Urinary bladder (tissue), 4 donors: ENCODE measurements at places on chromosomes 12 and 14. TPM values are rescaled to one million over a fixed set of nuclear protein-coding genes. Genes with fewer than 3 reads are reported as not detected.

The RNF212B gene
- not detected for total RNA-seq

The ANKRD33 gene
- total RNA-seq: not detected

The PDE3A gene
- 63.7 TPM for total RNA-seq

The B4GALNT1 gene
- 3.6 TPM for total RNA-seq

The C12orf50 gene
- total RNA-seq: 0.26 TPM

The NUAK1 gene
- 18.7 TPM for total RNA-seq

The HECTD1 gene
- 364 TPM for total RNA-seq

The SSPN gene
- 78.5 TPM for total RNA-seq

The TSPAN19 gene
- total RNA-seq: not detected

The PTGDR gene
- 0.58 TPM for total RNA-seq

The SLC15A4 gene
- 37.5 TPM for total RNA-seq

The RNASE3 gene
- total RNA-seq: not detected
